ENCODE measurements at places on chromosomes 4 and X.

DNA sequence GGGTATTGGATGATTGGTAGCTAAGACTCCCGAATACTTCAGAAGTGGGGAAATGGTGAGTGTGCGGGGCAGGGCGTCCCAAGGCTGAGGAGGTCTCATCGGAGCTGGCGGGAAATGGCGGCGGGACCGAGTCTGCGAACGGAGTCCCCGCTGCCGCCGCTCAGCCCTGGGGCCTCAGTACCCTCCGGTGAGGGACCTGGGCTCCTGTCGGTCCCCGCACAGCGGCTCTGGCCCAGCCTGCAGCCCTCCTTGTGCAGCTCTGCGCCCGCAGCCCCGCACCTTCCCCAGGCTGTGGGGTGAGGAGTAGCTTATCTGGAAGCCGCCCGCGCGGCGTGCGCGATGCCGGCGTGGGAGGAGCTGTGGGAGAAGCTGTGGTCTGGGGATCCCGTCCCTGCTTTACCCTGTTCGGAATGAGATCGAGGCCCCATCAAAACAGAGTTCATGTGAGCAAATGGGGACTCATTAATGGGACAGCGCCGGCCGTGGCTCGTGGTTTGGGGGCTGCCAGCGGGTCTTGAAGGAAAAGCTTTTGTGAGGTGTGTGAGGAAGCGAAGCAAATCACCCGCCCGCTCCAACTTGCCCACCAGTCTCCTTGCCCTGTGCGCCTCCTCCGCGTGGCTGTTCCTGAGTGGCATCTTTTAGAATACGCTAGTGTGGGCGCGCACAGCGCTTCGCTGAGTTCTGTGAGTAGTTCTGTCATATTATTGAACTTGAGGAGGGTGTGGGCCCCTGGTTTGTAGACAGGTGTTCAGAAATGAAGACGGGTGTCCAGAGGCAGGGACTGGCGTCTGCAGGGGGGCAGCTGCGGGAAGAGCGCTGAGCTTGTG, 531 bp downstream of the ZNF141 start:
- no peak for DNase-seq

GRCh38 chr4:162498168-162498567, 334.4 kb upstream of the FSTL5 start:
- DNase-seq: no peak

DNA sequence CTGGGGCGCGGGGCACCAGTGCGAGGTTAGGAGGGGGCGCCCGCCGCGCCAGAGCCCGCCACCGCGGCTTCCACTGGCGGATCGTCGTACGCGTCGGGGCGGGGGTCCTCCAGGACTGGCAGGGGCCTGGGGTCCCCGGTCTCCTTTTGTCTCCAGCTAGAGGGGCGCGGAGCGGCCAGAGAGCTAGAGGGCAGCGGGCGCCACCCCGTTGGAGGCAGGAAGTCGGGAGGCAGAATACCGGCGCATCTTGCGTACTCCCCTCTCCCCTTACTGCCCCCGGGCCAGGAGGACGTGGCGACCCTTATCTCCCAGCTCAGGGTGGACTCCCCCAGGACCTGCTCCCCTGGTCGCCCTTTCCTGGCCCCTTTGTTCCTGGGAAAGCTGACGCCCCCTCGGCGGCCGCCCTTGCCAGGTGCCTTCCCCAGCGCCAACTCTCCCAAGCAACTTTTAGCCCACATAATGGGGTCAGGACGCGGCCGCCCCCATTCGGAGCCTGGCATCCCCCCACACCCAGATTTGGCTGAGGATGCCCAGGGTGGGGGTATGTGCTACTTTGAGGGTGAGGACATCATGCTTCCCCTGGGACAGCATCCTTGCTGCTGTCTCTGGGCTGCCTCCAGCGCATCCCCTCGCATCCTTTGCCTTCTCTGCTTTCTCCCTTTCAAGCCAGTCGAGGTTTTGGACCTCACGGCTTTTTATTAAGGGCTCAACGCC, 933 bp downstream of the CNKSR2 start:
- no peak for DNase-seq

GRCh38 chr4:165403637-165404036, 24.8 kb downstream of the CPE start:
- DNase-seq: no peak

- no peak for DNase-seq
These were observed 499.1 kb downstream of the FSTL5 start for GRCh38 chr4:161664740-161665139.

DNA sequence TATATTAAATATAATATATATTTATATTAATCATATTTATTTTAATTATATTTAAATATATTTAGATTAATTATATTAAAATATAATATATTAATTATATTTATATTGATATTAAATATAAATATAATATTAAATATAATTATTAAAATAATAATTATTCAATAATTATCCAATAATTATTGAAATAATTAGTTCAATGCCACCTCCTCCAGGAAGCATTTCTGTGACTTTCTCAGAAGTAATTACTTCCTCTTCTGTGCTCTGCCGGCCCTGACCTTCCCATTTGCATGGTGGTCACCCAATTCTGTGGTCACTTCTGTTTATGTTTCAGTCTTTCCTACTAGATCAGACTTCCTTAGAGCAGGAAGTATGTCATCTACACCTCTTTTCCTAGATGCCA, 45.8 kb downstream of the EVC2 start:
- DNase-seq: no peak

DNA sequence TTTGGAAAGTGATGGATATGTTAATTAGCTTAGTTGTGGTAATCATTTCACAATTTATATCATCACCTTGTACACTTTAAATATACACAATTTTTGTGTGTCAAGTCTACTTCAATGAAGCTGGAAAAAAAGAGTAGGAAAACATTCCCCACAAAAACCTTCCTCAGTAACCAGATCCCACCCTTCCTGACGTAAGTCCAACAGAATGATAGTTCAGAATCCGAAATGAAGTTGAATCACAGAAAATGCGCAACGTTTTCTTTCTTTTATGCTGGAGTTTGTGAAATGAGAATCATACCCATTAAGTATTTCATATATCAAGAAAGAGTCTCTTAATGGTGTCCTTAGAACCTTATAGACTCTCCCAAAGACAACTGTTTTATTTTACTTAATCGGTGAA, 292.9 kb downstream of the USP46 start:
- DNase-seq: no peak

DNA sequence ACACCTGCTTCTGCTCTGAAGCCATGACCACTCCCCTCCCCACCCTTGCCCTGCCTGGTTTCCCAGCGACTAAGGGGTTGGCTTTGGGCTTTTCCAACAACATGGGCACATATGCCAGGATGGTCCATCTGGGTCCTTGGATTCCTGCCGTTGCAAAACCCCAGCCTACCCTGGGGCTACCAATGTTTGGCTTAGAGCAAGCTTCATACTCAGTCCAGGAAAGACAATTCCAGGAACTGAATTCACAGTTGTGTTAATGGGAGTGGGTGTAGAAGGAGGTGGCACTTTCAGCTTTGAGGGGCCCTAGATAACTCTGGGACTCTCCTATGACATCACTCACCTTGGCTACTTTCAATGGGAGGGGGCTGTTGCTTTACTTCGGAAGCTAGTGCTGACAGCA, 9.0 kb downstream of the FGFBP1 start:
- no peak for DNase-seq
